Activated T-cell treated with anti-CD3 and anti-CD28 coated beads for 1 hour (primary cell): ENCODE measurements at places on chromosomes 13 and 19.

- no peak for DNase-seq
These were observed 75.6 kb upstream of the KL start for GRCh38 chr13:32940601-32941000.

DNA sequence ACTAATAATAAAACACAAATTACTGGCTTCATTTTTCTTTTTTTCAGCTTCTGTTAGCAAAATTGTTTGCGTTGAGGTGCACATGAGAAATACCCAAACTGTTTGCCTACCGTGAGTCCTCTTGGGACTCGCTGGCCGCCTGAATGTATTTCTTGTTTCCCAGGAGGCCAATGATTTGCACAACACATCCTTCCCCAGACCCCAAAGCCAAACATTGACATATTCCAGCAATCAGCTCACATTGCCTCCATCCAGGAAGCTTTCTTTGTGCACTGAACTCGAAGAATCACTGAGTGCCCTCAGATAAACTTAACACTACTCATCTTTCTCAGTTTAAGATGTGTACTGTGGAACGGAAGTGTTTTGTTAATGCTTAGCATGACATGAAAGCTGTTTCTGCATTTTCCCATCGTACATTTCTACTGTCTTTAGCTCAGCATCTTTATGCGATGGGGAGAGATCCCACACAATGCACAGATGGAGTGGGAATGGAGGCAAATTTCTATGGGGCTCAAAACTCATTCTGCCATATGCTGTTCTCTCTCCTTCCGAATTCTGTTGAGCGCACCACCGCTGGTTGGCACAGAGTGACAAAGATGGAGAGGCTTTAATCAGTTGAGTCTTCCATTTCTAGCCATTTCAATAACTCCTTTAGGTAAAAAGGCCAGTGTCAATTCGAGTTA is 399.5 kb downstream of the RFC3 start:
- no peak for DNase-seq

GRCh38 chr19:1102407-1103131 is 1.2 kb upstream of the GPX4 start:
- DNase-seq = no peak

DNA sequence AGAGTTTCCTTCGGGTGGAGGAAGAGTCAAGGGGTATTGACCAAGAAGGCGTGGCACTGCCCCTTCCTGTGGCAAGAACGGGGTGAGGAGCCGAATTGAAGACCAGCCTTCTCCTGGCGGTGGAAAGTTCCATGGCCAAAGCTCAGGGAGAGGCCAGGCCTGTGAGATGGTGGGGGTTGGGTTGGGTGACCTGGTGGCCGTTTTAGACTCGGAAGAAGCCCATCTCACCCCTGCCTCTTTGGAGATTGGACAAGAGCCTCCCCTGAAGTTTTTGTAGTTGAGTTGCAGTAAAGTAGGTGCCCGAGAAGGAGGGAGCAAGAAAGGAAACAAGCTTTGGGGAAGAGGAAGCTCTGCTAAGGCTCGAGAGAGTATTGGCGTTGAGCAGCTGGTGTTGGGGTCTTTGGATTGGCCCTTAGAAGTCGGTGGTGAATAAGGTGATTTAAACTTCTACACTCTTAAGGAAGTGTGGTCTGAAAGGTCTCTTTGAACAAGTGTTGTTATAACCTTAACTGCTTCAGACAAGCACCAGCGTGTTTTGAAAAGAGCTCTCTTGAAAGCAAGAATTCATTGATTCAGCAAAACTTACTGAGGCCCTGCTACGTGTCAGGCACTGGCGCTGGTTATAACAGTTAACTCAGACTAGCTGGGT is 964 bp downstream of the SPINT2 start:
- no peak for DNase-seq

- DNase-seq = no peak
These were observed 108.0 kb downstream of the TBC1D4 start for GRCh38 chr13:75373988-75374387.

DNA sequence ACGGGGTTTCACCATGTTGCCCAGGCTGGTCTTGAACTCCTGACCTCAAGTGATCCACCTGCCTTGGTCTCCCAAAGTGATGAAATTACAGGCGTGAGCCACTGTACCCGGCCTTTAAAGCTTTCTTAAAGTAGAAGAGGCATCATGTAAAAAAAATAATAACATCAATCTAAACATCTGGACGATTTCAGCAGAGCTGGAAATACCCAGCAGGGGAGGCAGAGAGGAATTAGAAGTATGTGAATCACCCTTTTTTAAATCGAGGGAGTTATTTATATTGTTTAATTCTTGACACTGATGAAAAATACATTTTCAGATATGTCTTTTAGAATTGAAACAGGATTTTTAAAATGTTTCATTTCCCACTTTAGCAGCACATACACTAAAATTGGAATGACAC is 37.4 kb upstream of the MTIF3 start:
- DNase-seq = no peak

DNA sequence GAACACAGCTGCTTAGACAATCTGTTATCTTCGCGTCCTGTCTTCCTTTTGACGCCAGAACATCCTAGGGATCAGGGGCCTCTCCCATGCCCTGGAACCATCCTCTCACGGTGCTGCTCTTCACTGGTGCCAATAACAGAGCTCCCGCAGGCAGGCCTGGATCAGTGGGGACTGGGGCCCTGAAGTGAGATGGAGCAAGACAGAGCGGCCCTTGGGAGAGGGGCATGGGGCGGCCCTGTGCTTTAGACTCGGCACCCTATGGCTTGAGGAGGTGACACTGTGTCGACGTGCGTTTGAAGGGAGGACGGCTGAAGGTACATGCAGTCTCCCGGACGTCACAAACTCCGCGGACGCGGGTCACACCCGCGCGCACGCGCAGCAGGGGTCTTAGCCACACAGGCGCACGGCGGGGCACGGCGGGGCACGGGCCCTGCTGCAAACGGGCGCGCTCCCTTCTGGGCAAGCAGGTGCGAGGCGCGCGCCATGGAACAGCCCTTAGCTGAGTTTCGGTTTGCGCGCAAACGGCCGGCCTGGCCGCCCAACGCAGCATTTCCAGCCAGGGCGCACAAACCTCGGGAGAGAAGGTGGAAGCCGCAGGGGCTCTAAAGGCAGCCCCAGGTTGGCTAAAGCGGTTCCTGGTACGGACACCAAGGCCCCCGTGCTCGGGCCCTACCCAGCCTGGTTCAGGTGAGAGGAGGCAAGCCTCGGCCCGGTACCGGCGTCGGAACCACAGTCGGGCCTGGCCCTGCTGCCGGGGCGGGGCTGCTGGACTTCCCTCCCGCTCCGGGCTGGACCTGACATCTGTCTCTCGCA is 16.5 kb upstream of the RNF17 start:
- no peak for DNase-seq

- DNase-seq = no peak
These were observed 17.4 kb upstream of the ATXN8OS start for GRCh38 chr13:70090036-70090723.

- DNase-seq = no peak
These were observed 55.2 kb downstream of the XPO4 start for GRCh38 chr13:20847296-20847695.

- DNase-seq = no peak
These were observed 13.8 kb downstream of the DCAF15 start for GRCh38 chr19:13965926-13966683.

GRCh38 chr13:41707194-41707821 is 250.0 kb downstream of the RGCC start:
- DNase-seq = no peak

DNA sequence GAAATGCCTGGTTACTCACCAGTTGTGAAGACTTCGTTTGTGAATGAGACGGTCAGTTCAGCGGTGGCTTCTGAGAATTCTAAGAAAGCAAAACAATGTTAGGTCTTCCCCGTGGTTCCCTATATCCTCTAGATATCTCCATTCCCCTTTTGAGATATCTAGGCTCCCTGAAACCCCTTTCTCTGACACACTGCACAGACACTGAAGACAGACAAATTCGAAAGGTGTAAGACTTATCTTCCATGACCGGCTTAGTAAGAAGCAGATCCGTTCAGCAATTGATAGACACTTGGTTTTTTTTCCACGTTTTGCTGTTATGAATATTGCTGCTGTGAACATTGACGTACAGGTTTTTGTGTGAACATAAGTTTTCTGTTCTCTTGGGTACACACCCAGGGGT is 19.4 kb downstream of the GP6 start:
- no peak for DNase-seq
